ENCODE measurements at places on chromosomes 16 and 17.
A peak's percentile ranks its signal among the peaks of the same experiment; 100 is the strongest.

DNA sequence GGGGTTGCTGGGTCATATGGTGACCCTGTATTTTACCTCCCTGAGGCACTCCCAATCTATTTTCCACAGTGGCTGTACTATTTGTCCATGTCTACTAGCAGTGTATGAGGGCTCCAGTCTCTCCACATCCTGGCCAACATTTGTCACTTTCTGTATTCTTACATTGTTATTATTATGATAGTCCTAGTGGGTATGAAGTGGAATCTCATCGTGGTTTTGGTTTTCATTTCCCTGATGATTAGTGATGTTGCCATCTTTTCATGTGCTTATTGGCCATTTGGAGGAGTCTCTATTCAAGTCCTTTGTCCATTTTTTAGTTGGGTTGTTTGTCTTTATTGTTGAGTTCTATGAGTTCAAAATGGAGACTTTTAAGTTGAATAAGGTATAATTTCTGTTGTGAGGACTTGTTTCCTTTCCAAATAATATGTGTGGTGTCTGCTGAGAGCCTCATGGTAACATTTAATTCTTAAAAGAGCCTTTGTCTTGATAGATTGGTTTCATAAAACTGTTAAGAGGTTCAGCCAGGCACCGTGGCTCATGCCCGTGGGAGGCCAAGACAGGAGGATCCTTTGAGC, 108.2 kb downstream of the RPTOR start:
- DNase-seq: no peak

DNA sequence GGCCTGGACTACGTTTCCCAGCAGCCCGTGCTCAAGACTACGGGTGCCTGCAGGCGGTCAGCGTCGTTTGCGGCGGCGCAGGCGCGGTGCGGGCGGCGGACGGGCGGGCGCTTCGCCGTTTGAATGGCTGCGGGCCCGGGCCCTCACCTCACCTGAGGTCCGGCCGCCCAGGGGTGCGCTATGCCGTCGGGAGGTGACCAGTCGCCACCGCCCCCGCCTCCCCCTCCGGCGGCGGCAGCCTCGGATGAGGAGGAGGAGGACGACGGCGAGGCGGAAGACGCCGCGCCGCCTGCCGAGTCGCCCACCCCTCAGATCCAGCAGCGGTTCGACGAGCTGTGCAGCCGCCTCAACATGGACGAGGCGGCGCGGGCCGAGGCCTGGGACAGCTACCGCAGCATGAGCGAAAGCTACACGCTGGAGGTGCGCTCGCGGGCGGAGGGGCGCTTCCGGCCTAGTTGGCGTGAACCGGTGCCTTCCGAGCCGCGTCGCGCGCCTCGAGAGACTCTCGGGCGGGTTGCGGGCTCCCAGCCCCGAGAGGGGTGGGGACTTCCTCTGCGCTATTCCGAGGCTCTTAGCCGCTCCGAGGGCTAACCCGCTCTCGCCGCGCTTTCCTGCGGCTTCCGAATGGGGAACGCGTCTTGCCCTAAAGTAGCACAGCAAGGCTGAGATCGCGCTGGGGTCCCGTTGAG, at the start of gene RBL2:
Gene RBL2 (plus strand): TSS at position 95 of the 689 bp plus-strand sequence. CDS start 86 bp downstream, at position 181.
- DNase-seq: no peak

DNA sequence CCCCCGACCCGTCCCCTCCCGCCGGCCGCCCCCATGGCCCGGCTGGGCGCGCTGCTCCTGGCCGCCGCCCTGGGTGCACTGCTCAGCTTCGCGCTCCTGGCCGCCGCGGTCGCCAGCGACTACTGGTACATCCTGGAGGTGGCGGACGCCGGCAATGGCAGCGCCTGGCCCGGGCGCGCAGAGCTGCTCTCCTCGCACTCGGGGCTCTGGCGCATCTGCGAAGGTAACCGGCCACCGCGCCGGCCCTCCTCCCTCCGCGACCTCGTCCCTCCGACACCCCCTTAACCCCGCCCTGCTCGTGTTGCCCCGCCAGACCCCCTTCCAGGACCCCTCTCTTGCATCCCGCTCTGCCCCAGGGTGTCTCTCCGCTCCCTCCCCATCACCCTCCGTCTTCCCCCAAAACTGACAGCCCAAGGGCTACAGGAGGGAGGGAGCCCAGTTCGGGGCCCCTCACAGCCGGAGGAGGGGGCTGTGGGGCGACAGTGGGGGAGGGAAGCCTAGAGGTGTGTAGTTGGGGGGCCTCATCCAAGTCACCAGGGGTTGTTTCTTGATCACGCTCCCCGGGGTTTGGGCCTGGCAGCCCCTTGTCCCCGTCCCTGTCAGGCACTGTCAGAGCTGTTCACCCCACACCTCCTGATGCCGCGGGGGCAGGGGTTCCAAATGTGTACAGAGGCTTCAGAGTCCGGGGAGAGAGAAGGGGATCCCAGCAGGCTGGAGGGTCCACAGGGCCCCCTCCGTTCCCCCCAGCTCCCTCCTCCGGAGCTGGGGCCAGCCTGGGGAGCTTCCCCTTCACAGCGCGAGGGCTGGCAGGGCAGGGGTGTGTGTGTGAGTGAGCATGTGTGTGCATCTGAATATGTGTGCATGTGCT, 794 bp downstream of the TMEM235 start:
- DNase-seq: no peak

- no peak for DNase-seq
Observed at GRCh38 chr16:86087896-86088230, 188.9 kb downstream of the IRF8 start.

DNA sequence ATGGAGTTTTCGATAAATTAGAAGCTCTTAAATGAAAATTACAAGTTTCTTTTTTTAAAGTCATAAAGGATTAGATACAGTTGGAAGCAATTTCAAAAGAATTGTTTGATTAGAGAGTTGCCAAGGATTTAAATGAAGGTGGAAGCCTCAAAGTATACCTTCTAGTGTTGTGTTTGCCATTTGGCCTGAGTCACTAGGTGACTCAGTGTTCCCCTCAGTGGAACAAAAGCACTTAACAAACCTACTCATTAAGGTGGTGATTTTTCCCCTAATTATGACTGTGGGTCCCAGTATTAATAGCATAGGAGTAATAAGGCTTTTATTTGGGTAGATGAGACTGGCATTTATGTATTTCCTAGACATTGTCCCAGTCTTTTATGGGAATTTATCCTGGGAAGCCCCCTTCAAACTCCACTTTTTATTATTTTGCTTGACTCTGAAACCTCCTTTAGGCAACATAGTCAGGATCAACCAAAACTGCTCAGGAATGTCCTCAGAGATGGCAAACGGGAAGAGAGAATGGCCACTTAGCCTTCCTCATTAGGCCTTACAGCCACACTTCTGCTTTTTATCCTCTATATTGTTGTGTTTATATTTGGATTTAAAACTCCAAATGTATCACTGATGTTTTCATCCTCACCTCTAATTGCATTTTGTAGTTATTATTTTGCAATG, 161.0 kb downstream of the FTO start:
- DNase-seq: no peak

GRCh38 chr17:63931981-63932561, at the start of gene CD79B:
Gene CD79B (minus strand): TSS chr17:63932331. CDS start chr17:63932261, 70 bp downstream.
- DNase-seq: no peak

DNA sequence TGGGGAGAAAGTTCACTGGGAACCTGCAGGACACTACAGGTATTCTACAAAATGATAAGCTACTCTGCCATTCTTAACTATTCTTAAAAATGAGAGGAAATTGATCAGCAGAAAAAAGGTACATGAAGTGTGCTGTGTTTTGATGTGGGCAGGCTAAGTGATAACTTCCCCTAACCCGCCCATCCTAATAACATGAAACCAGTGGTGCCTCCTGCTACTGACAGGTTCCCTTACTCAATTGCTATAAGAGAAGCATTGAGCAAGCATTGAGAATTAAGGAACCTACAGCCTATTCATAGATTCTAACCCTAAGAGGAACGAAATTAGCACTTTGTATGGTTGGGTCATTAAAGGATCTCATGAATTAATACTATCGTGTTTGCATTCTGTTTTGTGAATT, 18.9 kb downstream of the XYLT1 start:
- DNase-seq: no peak

GRCh38 chr16:86027373-86028126, 128.6 kb downstream of the IRF8 start:
- no peak for DNase-seq

- no peak for DNase-seq
Observed at GRCh38 chr17:68870161-68870826, 84.9 kb downstream of the ABCA8 start.

GRCh38 chr17:3843935-3844516, 2.0 kb downstream of the NCBP3 start:
- DNase-seq: no peak

DNA sequence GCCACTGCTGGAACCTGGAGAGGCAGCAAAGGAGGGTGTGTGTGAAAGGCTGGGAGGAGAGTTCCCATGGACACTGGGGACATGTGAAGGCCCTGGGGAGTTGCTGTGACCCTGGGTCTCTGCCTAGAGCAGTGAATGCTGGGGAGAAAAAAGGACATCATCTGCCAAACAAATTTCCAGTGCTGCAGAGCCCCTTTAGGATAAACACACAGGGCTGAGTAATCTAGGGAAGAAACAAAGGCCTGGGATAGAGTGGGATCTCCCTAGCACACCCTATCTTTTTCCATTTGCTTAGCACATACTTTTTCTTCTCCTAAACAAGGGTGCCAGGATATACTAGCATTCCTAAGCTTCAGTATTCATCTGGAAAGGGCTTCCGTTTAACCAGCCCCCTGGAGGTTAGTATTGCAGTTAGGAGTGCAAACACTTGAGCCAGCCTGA, 3.3 kb upstream of the HIGD1B start:
- no peak for DNase-seq

GRCh38 chr17:72021417-72022041, 99.3 kb upstream of the SOX9 start:
- DNase-seq: no peak

DNA sequence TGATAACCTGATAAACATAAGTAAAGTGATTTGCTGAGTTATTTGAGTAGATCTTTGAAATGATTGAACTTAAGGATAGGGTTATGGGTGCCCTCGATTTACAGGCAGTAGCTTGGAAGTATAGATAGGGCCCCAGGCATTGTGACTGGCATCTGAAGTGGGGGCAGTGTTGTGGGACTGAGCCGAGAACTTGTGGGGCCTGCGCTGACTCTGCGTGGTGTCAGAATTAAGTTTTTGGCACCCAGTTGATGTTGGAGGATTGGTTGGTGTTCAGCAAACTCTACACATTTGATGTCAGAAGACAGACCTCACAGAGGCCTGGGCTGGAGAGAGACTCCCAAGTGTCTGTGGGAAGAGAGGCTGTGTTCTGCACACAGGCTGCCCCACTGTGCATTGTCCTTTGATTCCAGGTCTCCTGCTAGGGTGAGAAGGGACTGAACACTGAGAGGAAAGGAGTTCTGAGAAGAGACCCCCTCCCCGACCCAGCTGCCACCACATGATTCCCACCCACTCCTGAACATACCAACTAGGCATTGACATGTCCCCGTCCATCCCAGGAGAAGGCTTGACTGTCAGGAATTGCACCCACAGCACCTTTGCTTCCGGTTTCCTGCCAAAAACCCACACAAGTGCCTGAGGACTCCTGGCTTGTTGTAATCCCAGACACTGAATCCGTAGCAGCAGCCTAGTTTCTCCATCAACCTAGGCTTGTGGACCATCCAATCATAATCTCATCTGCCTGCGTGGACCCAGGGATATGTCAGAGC, 4.5 kb downstream of the ZNF267 start:
- DNase-seq: no peak

DNA sequence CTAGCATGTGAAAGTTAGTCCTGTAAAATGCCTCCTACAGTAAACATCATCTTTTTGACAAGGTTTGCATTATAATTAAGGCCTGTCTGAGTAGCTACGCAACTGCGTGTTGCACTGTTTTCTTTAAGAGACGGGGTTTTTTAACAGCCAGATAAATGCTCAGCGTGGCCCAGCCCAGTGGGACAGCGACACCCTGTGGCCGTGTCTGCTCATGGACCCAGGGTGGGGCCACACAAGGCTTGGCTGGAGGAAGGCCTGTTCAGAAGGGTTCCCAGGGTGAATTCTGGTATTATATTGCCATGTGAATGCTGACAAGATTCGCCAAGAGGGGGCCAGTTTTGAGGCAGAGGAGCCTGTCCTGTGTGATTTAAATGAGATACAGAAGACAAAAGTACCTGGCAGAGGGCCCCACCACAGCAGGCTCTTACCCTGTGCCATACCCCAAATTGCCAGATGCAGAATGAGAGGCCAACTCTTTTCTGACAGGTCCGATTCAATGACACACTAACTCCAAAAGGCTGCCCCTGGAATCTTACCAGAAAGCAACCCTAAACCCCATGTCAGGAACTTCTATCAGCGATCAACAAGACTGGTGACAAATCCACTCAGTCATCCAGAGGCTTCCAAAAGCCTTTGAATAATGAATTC, 65.9 kb upstream of the IRX6 start:
- DNase-seq: peak; percentile 14

DNA sequence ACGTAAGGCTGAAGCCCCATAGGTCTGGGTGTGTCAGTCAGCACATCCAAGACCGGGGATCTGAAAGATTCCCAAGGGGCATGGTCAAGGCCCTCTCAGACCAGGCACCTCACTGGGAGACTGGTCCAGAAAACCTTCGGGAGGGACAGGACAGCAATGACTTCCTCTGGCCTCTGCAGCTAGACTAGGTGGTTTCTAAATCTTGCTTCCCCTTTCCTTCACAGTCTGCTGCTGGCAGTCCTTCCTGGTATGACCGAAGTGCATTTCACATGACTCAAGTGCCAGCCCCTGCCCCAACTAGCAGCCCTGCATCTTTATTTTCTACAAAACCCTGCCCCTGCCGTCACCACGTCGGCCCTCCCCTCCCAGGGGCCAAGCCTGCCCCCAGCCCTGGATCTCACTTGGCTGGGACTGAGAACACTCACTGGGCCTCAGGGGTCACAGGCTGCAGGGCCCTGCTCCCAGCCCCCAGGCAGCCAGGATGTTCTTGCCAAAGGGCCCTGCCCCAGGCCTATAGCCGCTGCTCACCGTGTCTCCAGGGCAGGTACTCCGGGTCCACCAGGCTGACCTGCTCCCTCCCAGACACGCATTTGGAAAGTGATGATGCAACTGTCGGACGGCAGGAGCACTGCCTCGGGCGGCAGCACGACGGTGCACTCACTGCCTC, 18.3 kb downstream of the POLR3K start:
- no peak for DNase-seq

- no peak for DNase-seq
Observed at GRCh38 chr16:85600078-85600477, 13.0 kb upstream of the GSE1 start.

GRCh38 chr17:49952912-49953497, 16.0 kb upstream of the DLX4 start:
- DNase-seq: no peak

DNA sequence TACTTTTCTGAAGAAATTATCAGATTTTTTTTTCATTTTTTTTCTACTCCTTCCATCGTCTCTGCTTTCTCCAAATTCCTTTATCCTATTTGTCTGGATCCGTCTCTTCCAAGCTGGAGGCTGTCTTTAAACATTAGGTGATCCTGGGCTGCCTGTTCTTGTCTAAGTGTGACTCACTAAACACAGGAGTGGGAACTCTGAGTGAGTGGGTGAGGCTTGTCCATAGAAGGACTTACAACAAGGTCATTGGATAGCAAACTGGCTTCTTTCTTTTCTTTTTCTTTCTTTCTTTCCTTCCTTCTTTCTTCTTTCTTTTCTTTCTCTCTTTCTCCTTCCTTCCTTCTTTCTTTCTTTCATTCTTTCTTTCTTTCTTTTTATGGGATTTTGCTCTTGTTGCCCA, 18.2 kb downstream of the ALOX15 start:
- DNase-seq: no peak

- DNase-seq: no peak
Observed at GRCh38 chr16:21033704-21034103, 116.9 kb downstream of the DNAH3 start.

- no peak for DNase-seq
Observed at GRCh38 chr17:55705847-55706246, 16.8 kb downstream of the TMEM100 start.
